ENCODE measurements at places on chromosomes 2 and 18. TPM values are rescaled to one million over a fixed set of nuclear protein-coding genes. Genes with fewer than 3 reads are reported as not detected.

SGPP2 gene
- 0.31 TPM for polyA plus RNA-seq

TMEFF2 gene
- polyA plus RNA-seq, result not detected

PROC gene
- polyA plus RNA-seq, result 407 TPM

TNFAIP6 gene
- polyA plus RNA-seq, result 0.21 TPM

RAMP1 gene
- polyA plus RNA-seq, result 29.2 TPM

MGAT5 gene
- polyA plus RNA-seq, result 3.5 TPM

VRK2 gene
- polyA plus RNA-seq, result 5.4 TPM

WDR7 gene
- 4.5 TPM for polyA plus RNA-seq

TGFA gene
- 1.9 TPM for polyA plus RNA-seq

SLC8A1 gene
- 1.2 TPM for polyA plus RNA-seq

CYTIP gene
- polyA plus RNA-seq, result 1.8 TPM

COL4A4 gene
- polyA plus RNA-seq, result 0.85 TPM

CERKL gene
- not detected for polyA plus RNA-seq

TMEM178A gene
- 0.64 TPM for polyA plus RNA-seq

FAP gene
- 0.23 TPM for polyA plus RNA-seq

TDRD15 gene
- polyA plus RNA-seq, result 0.25 TPM

NEU2 gene
- not detected for polyA plus RNA-seq

PLGLB1 gene
- 90.8 TPM for polyA plus RNA-seq

MARS2 gene
- 3.7 TPM for polyA plus RNA-seq

COL6A3 gene
- polyA plus RNA-seq, result 1.7 TPM

EDAR gene
- 0.10 TPM for polyA plus RNA-seq

REL gene
- 2.4 TPM for polyA plus RNA-seq

FLACC1 gene
- polyA plus RNA-seq, result 0.09 TPM

TANC1 gene
- polyA plus RNA-seq, result 3.7 TPM

EFR3B gene
- 0.14 TPM for polyA plus RNA-seq

ANKRD29 gene
- 0.14 TPM for polyA plus RNA-seq

SLC14A1 gene
- polyA plus RNA-seq, result 0.60 TPM
